Stromal cell of bone marrow (primary cell): ENCODE measurements at places on chromosomes 7 and 10.

DNA sequence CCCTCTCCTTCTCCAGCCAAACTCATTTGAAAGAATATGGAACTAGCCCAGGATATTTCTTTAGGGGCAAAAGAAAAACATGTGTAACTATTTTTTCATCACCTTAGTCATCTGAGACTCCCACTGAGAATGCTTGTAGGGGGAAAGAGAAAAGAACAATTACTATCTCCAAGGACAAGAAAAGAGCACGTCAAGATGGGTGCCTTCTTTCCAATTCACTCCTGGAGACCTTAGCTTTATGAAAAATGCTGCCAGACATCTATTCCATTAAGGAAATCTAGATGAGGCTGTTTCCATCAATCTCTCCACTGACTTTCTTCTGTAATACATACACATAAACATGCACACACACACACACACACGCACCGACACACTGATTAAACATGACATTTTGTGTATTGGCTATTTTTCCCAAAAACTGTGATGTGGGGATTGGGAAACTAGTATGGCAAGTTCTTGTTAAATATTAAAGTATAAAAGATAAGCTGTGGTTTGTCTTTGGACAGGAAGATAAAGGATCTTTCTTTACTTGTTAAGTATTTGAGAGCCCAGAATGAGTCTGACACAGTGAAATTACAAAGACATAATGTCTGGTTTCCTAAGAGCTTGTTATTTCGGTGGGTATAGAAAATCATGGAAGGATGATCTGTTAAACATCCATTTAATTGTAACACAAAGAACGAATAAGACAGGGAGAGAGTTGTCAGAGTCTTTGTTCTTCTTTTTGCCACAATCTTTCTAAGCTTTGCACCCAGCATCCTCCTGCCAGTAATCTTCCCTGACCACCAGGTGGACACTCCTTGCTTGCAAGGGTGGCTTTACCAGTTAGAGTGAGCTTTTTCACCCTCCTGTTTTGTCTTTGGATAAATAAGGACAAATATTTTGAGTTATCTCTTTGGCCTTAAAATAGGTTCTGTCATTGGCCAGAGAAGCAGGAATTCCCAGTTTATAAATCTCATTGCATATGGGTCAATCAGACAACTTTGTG, 177.3 kb upstream of the TMEM72 start:
- DNase-seq, result no peak

DNA sequence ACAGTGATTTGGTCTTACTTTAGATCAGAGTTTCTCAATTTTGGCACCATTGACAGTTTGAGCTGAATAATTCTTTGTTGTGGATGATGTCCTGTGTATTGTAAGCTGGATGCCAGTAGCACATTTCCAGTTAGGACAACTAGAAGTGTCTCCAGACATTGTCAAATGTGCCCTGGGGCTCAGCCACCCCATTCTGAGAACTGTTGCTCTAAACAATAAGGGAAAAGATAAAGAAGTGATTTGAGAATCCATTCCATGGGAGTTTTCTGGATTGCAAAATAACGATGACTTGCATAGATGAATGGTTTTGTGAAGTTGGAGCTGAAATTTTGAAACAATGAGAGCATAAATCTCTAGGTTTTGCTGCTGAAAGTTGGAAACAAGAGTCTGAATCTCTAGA, 44.6 kb downstream of the NUP205 start:
- no peak for DNase-seq

- DNase-seq, result peak; percentile 31
Measured at GRCh38 chr7:79176859-79177477, 276.5 kb downstream of the MAGI2 start.

GRCh38 chr10:107420196-107420595, 255.7 kb upstream of the SORCS1 start:
- no peak for DNase-seq

DNA sequence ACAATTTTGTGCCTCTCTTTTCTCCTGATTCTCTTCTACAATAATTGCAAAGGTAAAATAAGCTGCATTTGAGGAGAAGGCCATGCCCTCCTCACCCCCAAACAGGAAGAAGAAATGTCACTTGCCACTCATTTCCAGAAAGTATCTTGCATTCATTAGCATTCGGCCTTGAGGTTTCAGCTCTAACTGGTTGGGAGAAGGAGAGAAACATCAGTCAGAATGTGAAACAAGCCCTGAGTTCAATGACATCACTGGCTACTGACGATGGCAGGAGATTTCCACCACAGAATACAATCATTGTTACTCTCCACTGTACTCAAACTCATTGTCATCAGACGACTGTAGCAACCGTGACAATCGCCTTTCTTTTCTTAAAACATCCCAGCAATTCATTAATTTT, 72.8 kb downstream of the PRKCQ start:
- no peak for DNase-seq
